NCI-H69 (cell line): ENCODE measurements at places on chromosomes 12 and 14.

- peak; percentile 50 for DNase-seq
Observed at GRCh38 chr14:100826391-100827100, 628 bp downstream of the MEG3 start.

DNA sequence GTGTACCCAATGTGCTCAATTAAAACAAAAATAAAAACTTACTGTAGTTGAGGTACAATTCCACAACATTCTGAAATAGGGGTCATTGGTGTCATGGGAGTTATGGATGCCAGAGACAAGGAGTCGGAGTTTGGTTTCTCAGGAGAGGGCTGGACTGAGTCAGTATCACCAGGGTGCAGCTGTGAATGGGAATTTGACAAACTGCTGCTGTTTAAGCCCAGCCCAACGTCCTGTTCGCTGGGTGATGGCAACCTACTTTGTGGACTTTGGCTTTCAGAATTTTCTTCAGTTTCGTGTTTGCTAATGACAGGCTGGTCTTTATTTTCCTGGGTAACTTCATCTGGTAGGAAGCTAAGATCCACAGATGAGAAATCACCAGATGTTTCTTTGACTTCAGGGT, 3.9 kb downstream of the TBPL2 start:
- DNase-seq, result no peak

DNA sequence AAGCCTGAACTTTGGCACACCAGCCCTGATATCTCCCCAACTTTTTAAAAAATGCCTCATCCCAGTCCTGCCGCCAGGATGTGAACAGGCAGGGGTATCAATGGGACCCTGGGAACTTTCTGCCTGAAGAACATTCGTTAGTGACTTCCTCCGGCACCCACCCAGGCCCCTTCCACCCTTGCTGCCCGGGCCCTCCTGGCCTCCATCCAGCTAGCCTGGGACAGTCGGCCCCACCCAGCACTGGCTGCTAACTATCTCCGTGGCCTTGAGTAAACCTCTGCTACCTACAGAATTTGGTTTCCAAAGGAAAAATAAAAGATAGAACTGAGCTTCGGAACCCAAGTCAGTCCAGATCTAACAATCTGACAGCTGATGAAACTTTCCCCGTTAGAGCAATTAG, 14.3 kb downstream of the SCARB1 start:
- DNase-seq, result no peak

GRCh38 chr12:114123108-114123507, 157.0 kb upstream of the RBM19 start:
- no peak for DNase-seq

GRCh38 chr12:70609739-70610491, 27.3 kb downstream of the PTPRB start:
- DNase-seq, result peak; percentile 67

- no peak for DNase-seq
Observed at GRCh38 chr14:101254805-101255764, 306.2 kb upstream of the DIO3 start.

DNA sequence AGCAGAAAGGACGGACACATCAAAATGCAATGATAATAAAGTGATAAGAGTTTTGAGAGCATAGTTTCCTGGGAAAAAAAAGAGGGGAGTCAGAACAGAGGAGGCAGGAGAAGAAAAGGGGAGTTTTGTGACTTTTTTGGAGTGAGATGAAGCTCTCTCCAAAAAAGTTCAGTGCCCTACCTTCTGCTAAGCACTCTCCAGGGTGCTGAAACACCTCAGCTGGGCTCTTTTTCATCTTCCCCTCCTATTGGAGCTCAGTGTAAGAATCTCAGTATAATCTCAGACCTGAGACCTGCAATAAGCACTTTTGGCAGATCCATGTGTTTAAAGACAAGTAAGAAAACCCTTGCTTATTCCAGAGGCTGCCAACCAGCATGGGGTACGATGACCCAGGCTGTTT, 58.9 kb upstream of the SRRM4 start:
- DNase-seq, result no peak

DNA sequence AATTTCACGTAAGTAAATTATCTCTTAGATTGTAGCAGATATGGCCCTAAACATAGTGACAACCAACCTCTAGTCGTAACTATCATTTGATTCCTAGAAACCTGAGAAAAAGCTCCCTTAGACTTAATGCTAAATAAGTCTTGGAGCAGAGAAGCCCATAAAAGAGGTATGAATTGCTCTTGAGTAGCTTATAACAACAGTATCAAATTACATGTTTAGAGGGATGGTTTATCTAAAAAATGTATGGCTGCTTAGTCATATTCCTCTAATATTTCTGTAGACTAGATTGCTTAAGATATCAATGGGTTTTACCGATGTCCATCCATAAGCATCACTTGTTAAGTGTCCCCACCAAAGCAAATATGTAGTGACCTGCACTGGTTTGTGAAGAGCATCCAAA, 259.7 kb downstream of the NELL2 start:
- DNase-seq, result peak; percentile 39
